ENCODE measurements at places on chromosomes 16 and 17.

- DNase-seq: no peak
Observed at GRCh38 chr17:17140590-17140980, 65.5 kb downstream of the PLD6 start.

- DNase-seq: no peak
Observed at GRCh38 chr16:5541356-5541755, 443.8 kb upstream of the EEF2KMT start.

GRCh38 chr16:68444056-68444657 is 4.2 kb downstream of the SMPD3 start:
- no peak for DNase-seq

- DNase-seq: no peak
Observed at GRCh38 chr16:82452004-82452756, 174.6 kb upstream of the CDH13 start.

Measured in stimulated activated CD8-positive, alpha-beta memory T cell treated with anti-CD3 and anti-CD28 coated beads, Interleukin-2, amount 100 ng/mL, for 1 hour (primary cell).